ENCODE measurements at places on chromosomes 12 and 14. TPM values are rescaled to one million over a fixed set of nuclear protein-coding genes. Genes with fewer than 3 reads are reported as not detected.

DNA sequence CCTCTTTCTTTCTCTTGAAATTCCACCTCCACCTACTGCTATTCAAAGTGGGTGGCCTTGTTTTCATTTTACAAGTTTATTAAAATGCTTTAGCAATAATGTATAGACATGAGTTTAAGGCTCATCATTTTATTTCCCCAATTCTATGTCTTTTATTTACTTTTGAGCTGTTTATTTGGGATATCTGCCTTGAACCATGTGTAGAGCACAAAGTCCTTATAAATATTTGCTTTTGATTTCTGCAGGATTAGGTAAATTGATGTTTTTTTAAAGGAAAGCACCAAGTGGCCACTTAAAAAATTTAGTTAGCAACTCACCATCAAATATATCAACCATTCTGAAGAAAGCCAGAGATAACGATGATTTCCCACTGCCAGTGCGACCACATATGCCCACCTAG lies 39.8 kb upstream of the KCNJ8 start:
- no peaks in the 10 kb centered on the region for H3K4me1 ChIP-seq
- no peaks in the 10 kb centered on the region for H3K36me3 ChIP-seq

DNA sequence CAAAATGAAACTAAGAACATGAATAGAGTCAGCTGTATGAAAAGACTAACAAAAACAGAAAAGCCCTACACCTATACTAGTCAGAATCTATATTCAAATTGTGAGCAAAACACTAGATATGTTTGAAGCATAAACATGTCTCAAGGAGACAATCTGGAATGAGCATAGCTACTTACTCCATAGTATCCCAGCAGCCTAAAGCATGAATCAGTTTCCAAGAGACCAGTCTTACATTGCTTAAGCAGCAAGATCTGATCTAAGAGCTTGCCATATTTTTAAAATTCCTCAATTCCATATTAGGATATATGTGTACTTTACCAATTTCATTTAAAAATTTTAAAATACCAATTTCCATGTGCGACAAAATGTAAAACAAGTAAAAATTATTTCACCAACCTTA lies 7.7 kb downstream of the CAPS2 start:
- no peaks in the 10 kb centered on the region for H3K27me3 ChIP-seq
- H3K27ac ChIP-seq = no peak overlapping the region
- no peak for DNase-seq
- H3K36me3 ChIP-seq = no peaks in the 10 kb centered on the region

DNA sequence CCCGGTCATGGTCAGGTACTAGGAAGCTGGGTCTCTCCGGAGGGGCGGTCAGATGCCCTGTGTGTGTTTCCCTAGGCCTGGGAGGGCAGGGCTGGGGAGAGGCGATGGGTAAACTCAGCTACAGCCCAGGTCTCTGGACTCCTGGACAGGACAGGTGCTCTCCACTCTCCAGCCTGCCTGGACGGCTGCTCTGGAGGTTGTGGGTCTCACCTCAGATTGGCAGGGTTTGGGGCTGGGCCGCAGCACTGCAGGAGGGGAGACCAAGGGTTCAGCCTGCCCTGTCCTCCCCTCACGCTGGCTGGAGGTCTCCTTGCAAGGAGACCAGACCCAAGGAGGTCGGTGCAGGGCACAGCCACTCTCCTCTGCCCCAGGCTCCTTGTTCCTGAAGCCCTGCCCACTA lies 7.8 kb downstream of the KRT80 start:
- peak overlapping the region; percentile 75 for H3K27ac ChIP-seq
- H3K27me3 ChIP-seq = no peaks in the 10 kb centered on the region
- H3K36me3 ChIP-seq = no peaks in the 10 kb centered on the region
- peaks cover 78% of the 10 kb centered on the region for H3K4me1 ChIP-seq

GRCh38 chr12:52311285-52311648 lies 9.9 kb downstream of the KRT83 start:
- no peak for DNase-seq
- H3K36me3 ChIP-seq = no peaks in the 10 kb centered on the region
- H3K4me1 ChIP-seq = peaks cover 10% of the 10 kb centered on the region

- H3K4me3 ChIP-seq = no peak overlapping the region
- H3K36me3 ChIP-seq = peaks cover 33% of the 10 kb centered on the region
- H3K4me1 ChIP-seq = no peaks in the 10 kb centered on the region
- no peaks in the 10 kb centered on the region for H3K27me3 ChIP-seq
- no peak overlapping the region for H3K27ac ChIP-seq
- no peak for DNase-seq
These were observed 36.8 kb downstream of the SARNP start for GRCh38 chr12:55780685-55781084.

The JAG2 gene
- 43.7 TPM for total RNA-seq

The PSMA6 gene
- 197 TPM for total RNA-seq

All from Panc1 (cell line).